ENCODE measurements at places on chromosomes 13 and 19.

DNA sequence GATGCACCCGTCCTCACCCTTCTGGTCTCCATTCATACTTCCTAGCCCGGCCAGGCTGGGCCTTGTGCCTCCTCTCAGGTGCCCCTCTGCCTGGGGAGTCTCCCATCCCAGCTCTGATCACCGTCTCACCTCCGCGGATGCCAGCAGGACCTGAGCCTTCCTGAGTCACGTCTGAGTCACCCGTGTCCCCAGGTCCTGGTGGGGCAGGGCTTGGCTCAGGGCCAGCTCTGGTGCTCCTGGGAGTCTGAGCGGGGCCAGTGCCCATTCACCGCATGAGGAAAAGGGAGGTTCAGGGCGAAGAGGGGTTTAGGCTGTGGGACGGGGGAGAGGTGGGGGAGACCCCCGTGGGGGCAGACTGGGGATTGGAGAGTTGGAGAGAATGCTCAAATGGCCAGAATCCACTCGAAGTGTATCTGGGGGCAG lies 593 bp downstream of the ATP8B3 start:
- ATAC-seq = no peak

DNA sequence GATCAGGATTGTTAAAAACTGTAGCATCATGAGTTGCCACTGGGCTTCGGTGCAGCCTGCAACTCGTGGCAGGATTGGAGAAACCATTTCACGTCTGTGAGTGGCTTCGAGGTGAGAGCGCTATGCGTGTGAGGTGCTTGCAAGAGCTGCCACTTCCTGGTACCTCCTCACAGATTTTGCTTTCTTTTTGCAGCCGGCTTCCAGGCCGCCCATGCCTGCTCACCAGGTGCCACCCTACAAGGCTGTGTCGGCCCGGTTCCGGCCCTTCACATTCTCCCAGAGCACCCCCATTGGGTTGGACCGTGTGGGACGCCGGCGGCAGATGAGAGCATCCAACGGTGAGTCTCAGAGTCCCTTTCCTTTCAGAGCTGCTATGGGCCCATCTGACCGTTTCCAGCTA lies 57.9 kb upstream of the C1QTNF9 start:
- ATAC-seq = no peak

GRCh38 chr13:91122766-91123165 lies 224.7 kb upstream of the MIR17HG start:
- ATAC-seq = no peak

- ATAC-seq = no peak
Measured at GRCh38 chr13:82803341-82803740, 1078.9 kb downstream of the SLITRK1 start.

GRCh38 chr13:29589234-29589633 lies 6.3 kb downstream of the SLC7A1 start:
- ATAC-seq = peak; percentile 81

GRCh38 chr19:11089254-11090013 lies at the start of gene LDLR:
Gene LDLR, plus strand, starts transcription at chr19:11089463. Its CDS starts 86 bp downstream, at chr19:11089549.
- ATAC-seq = peak; percentile 50

GRCh38 chr13:47555235-47555634 lies 445.8 kb downstream of the SUCLA2 start:
- no peak for ATAC-seq

GRCh38 chr13:112443995-112444311 lies 67.8 kb downstream of the SPACA7 start:
- ATAC-seq = peak; percentile 72

DNA sequence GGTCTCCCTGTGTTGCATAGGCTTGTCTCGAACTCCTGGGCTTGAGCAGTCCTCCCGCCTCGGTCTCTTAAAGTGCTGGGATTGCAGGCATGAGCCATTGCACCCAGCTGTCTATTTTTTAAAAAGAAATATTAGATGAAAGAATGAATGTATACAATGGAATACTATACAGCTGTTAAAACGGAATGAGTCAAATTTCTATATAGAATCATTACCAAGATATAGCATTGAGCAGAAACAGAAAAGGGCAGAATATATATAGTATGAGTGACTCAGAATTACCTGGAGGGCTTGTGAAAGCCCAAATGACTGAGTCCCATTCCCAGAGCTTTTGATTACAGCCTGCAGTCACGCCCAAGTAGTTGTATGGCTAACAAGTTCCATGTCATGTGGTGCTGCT lies 4.4 kb downstream of the DACT3 start:
- ATAC-seq = no peak

GRCh38 chr13:23392313-23392712 lies 41.2 kb downstream of the SACS start:
- ATAC-seq = peak; percentile 29

Data from motor neuron (in vitro differentiated cells).